ENCODE measurements at places on chromosomes 2 and 18. TPM values are rescaled to one million over a fixed set of nuclear protein-coding genes. Genes with fewer than 3 reads are reported as not detected.

Gene LTBP1
- total RNA-seq: 256 TPM

Gene STK25
- 127 TPM for total RNA-seq

Gene MROH2A
- not detected for total RNA-seq

Gene BCL2
- 4.6 TPM for total RNA-seq

Gene SPATS2L
- total RNA-seq: 70.8 TPM

Gene FEZ2
- 71.7 TPM for total RNA-seq

All from articular chondrocyte of knee joint (primary cell).